ENCODE measurements at places on chromosomes 1 and 21.

DNA sequence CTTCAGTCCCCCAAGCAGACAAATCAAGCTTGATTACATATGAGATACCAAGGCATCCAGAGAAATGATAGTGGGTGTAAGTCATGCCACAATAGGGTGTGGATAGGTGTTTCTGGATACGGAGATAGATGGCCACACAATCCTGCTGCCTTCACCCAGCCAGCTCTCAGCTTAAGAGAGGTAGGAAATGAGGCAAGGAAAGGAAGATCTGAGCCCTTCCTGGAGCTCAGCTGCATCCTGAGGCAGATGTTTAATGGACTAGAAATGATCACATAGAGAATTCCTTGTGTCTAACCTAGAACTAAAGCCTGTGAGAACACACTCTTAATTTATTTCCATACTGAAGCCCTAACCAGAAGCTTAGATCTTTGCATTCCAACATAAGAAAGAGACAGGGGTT is 210.3 kb downstream of the ST6GALNAC3 start:
- DNase-seq = no peak

DNA sequence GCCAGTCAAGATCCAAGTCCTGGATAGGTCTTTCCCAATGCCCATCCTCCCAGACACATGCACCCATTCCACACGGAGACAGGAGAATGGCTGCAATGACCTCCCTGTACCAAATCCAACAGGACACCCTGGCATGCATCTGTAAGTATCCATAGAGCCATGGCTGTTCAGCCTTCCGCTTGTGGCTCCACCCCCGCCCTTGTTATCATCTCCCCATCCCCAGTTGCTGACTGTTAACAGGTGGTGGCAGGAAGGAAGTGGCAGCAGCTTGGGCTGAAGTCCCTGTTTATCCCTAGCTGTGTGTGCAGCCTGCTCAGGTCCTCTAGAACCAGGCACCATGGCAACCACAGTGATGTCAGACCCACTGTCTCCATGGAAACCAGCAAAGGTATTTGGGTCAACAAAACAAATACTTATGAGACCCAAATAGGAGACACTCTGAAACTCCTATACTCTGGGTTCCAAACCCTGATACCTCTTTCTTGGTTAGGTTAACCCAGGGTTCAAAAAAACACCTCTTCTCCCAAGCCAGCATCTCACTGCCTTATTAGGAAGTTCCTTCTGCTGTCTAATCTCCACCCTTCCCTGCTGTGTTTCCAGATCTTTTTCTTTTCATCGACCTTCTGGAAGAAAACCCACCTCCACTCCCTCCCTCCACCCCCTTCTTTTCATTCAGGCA is 721 bp downstream of the PBXIP1 start:
- DNase-seq = no peak

DNA sequence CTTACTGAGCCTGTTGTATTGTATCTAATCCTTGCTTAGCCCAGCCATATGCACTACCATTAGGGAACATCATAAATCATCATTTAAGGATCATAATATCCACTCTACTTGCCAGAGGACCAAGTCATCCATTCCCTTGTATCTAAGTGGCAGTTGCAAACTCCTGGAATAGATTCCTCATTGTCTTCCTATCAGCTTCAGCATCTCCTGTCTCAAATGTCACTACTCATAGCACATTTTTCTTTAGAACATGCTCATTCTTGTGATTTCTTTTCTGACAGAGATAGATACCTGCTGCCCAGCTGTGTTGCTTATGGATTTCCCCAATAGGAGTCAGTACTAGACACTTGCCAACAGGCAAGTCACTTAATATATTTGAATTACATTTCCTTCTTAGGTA is 84.3 kb downstream of the OLFML3 start:
- no peak for DNase-seq

DNA sequence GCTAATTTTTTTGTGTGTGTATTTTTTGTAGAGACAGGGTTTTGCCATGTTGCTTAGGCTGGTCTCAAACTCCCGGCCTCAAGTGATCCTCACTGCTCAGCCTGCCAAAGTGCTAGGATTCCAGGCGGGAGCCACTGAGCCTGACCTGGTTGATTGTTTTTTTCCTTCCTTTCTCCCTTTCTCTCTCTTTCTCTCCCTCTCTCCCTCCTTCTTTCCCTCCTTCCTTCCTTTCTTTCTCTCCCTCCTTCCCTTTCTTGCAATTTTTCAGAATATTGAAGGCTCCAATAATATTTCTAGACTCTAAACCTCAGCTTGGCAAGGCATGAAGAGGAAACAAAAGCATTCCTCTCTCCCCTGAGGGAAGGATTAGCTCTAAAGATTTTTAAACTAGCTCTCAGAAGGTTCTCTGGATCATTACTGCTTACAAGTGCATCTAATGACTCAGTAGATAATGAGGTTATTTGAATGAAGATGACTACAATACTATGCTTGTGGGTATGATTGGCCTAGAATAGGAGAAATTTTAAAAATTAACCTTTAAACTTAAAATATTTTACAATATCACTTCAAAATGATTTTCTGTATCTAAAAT is 68.5 kb upstream of the GADD45A start:
- no peak for DNase-seq

- no peak for DNase-seq
These were observed 296.2 kb downstream of the LRRIQ3 start for GRCh38 chr1:73901738-73902137.
